ENCODE measurements at places on chromosomes 2 and 18. TPM values are rescaled to one million over a fixed set of nuclear protein-coding genes. Genes with fewer than 3 reads are reported as not detected.

DNA sequence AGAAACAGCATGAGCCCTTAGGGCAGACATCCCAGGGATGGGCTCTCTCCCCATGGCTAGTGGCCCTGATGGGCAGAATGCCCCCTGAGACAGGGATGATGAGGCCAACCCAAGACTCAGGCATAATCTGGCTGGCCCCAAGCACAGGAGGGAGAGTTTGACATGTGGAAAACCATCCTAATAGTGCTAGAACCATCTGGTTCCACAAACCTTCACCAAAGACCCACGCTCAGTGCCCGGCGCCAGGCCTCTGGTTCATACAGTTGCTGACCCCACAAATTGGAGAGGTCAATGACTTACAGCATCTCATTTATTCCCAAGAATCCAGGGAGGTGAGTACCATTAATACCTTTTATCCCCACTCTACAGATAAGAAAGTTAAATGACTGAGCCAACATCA is 95.5 kb downstream of the TNS1 start:
- DNase-seq: no peak

- DNase-seq: no peak
These were observed 142.9 kb downstream of the ASB1 start for GRCh38 chr2:238569507-238570195.

ARL6IP6 gene
- 26.4 TPM for total RNA-seq

DNA sequence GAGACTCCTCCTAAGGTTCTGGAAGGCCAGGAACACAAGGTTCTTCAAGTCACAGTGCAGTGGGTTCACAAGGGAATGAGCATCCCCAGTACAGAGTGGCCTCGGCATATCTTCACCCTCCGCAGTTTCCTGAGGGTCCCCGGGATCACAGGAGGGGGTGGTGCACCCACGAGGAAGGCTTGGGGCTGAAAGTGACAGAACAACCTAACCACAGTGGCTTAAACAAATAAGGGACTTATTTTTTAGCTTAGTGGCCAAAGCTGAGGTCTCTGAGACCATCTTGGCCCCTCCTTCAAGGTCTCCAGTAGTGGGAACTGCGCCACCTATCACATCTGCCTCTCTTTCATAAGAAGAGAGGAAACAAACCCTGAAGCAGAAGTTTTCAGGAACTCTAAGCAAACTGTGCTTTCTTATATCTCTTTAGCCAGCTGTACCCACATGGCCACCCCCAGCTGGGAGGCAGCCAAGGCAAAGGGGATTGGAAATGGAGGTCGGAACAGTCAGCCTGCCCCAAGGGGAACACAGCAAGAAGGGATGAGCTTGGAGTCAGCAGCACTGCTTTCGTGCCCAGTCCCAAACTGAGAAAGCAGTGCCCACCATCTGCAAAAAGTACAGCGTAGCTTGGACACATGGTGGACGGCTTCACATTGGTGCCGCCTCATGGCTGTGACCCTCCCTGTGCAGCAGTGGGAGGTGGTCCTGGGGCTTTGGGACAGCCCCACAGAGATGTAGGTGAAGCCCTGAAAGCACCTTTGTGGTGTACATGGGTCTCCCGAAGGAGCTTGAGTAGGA is 260.0 kb upstream of the ID2 start:
- no peak for DNase-seq

- no peak for DNase-seq
These were observed 72.6 kb downstream of the AOX1 start for GRCh38 chr2:200658278-200658864.

- no peak for DNase-seq
These were observed 42.9 kb upstream of the SLC35F5 start for GRCh38 chr2:113799375-113799774.

ME2 gene
- 41.9 TPM for total RNA-seq

DNA sequence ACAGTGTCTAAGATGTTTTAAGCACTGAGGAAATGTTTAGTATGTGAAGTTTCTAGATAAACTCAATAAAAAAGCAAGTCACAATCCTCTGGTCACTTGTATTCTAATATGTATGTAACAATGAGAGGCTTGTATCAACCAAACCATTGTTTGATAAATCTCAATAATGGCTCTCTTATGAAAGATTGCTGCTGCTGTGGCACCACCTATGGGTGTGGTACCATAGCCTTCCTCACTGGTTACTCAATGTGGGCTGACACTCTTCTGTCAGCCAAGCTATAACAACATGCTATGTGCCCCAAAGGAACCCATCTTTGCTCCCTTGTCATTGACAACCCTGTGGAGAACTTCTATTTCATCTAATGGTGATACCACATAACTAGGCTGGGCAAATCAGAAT is 12.6 kb upstream of the RAB1A start:
- no peak for DNase-seq

VAPA gene
- total RNA-seq: 187 TPM

RAB17 gene
- total RNA-seq: not detected

PROM2 gene
- total RNA-seq: 5.4 TPM

DNA sequence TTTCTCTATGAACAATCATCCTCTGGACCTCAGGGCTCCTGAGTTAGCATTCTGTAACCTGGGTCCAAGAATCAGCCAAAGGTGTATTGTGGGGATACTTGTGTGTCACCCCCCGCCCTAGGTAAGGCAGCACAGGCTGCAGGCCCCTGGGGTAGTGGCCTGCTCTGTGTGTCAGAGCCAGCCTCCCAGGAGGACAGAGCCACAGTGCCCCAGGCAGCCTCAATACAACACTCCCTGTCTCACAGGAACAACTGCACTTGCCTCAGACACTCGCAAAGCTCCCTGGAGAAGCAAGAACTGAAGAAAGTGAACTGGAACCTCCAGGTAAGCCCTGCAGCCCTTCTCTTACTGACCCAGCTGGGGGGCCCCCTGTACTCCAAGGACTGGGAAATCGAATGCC is 121.3 kb upstream of the PPP1CB start:
- no peak for DNase-seq

DNA sequence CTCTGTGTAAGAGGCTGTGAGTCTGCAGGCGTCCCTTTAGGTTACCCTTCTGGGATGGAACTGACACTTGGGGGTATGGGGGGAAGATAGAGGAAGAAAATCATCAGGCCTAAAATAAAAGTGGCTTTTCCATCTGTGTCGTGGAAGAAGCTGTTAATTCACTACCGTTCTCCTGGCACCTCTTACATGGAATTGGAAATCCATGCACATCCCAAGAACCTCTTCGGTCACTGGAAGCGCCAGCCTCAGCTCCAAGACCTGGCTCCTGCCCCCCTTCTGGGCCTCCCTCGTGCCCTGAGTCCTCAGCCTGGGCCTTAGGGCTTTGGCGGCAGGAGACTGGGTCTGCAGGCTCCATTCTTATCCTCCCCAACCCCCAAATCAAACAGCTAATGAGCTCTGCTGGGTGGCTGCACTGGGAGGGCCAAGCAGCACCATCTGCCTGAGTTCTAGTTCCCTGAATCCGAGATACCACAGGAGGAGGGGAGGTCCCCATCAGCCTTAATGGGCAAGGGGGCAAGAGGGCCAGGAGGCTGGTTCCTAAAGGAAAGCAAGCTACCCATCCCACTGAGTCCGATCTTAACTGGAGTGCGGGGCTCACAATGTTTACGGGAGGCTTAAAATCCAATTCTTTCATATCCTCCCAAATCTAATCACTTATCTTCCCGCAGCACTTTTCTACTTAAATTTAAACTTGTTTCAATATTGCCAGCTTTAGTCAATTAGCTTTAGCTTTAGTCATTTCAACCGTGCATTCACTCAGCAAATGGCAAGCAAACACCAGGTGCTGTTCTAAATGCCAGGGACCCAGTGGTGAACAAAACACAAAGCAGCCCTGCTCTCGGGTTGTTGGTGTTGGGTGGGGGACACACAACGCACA is 52.8 kb downstream of the FAM178B start:
- no peak for DNase-seq

DNA sequence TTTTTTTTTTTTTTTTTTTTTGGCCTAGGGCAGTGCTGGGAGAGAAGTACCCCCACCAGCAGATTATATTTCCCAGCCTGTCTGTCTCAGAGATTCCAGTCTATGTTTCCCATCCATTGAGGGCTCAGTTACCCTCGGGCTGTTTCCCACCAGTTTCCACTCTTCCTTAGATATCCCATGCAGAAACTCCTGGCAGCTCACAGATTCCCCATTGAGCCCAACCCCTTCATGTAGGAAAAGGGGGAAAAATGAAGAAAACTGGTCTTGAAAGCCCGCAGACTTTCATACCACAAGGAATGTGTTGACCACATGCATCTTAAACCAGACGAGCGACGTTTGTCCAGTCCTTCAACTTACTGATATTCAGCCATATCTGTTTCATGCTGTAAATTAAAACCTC is 15.2 kb downstream of the ASXL3 start:
- DNase-seq: no peak

DNA sequence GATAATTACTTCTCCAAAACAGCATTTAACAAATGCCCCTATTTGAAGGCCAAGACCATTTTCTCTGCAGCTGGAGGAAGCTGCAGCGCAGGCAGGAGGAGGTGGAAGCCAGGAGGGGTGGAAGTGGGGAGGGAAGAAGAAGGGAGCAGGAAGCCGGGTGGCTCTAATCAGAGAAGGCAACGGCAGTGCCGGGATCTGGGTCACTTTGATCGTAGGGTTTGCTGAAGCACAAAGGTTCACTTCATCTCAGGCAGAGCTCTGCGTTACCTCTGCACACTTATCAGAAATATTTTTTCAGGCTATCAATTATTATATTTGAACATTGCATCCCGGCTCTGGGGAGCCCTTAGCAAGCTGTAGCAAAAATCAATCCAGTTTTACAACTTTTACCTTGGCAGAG is 315.8 kb upstream of the POU3F3 start:
- no peak for DNase-seq

DNA sequence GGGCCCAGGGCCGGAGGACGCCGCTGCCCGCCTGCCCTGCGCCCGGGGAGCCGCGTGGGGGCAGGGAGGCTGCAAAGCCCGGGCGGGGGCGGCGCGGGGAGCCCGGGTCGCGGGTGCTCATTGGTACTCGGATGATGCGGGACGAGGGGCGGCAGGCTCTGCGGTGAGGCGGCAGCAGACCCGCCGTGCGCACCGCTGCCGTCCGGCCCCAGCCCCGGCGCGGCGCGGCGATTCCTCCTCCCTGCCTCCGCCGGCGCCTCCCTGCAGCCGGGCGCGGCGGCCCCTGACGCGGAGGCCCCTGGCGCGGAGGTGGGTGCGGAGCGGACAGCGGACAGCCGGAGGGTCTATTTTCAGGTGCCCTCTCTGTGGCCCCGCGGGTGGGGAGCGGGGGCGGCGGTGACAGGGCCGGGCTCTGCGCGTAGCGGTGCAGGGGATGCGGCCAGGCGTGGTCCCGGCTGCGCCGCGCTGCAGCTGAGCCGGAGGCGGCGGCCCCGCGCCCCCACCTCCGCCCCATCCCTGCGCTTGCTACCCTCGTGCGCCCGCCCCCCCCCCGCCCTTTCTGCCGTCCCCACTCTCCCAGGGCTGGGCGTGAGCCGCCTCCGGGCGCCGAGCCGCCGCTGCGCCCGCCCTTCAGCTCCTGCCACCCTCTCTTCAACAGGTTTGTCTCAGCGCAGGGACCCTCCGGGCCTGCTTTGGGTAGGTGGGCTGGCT is 640 bp downstream of the SPTBN1 start:
- peak; percentile 73 for DNase-seq

GRCh38 chr2:80126596-80127189 is 177.9 kb downstream of the LRRTM1 start:
- DNase-seq: no peak

DNA sequence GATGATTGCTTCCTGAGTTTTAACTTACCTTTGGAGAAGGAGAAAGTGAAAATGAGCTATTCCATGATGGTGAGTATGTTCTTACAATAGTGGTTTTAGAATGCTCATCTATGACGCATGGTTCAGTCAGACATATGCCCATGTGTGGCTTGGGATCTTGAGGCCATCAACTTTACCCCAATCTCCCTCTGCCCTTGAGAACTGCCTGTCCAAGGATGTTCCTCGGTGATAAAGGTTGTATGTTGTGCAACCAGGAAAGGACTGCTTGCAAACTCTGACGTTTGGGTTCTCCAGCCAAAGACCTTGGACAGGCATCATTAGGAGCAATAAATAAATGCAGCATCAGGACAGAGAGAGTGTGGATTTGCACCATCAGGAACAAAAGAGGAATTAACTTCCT is 165.0 kb downstream of the ZEB2 start:
- no peak for DNase-seq

- DNase-seq: peak; percentile 24
These were observed 866 bp upstream of the SF3B6 start for GRCh38 chr2:24076849-24077534.

GRCh38 chr18:13658436-13659204 is 67.7 kb downstream of the FAM210A start:
- DNase-seq: no peak

WNT10A gene
- 0.17 TPM for total RNA-seq

REG1B gene
- not detected for total RNA-seq

- no peak for DNase-seq
These were observed 529.1 kb upstream of the CDH7 start for GRCh38 chr18:65221736-65222135.

NTSR2 gene
- not detected for total RNA-seq

DNA sequence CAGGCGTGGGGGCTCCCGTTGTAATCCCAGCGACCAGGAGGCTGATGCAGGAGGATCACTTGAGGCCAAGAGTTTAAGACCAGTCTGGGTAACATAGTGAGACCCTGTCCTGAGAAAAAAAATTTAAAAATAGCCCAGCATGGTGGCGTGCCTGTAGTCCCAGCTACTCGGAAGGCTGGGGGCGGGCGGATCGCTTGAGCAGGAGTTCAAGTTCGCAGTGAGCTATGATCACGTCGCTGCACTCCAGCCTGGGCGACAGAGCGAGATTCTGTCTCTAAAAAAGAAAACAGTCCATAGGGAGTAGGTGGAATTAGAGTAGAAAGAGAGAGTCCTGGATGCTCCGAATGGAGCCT is 325 bp upstream of the TTLL4 start:
- no peak for DNase-seq

DNA sequence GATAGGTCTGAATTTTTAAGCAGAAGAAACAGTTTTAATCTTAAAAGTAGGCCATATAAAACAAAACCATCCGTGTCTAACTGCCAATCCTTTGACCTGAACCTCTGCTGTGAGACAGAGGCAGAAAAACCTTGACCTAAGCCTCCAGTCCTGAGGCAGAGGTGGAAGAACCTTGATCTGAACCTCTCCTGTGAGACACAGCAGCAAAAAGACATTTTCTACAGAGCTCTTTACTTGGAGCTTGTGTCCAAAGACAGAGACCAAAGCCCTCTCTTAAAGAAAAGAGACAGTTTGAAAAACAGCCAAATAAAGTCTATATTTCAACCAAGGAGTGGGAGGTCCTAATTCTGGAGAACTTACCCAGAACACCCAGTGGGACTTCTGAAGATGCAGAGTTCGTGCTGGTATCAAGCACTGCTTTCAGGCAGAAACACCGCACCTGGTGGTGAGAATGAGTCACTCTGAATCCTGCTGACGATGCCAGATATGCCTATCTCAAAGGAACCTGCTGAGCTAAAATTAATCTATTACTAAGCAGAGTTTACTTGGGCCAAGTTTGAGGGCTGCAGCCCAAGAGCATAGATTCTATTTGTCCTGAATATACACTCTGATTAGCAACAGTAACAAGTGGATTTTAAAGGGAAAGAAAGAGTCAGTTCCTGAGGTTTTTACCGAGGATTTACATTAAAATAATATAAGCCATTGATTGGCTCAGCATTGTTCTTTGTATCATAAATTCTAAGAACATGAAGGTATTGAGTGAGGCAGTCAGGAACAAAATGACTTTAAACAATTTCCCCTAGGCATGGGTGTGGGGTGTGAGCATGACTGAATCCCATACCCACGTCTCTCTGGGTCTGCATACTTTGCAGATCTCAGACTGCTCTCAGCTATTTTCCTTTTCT is 806.4 kb downstream of the TRIB2 start:
- DNase-seq: no peak

ZNF236 gene
- total RNA-seq: 21.0 TPM

GRCh38 chr18:9017167-9017904 is 85.2 kb upstream of the NDUFV2 start:
- peak; percentile 55 for DNase-seq

ACKR3 gene
- 1.2 TPM for total RNA-seq

GRCh38 chr18:33581856-33582255 is 3.8 kb downstream of the ASXL3 start:
- no peak for DNase-seq
